ENCODE measurements at places on chromosomes 5 and 9.

DNA sequence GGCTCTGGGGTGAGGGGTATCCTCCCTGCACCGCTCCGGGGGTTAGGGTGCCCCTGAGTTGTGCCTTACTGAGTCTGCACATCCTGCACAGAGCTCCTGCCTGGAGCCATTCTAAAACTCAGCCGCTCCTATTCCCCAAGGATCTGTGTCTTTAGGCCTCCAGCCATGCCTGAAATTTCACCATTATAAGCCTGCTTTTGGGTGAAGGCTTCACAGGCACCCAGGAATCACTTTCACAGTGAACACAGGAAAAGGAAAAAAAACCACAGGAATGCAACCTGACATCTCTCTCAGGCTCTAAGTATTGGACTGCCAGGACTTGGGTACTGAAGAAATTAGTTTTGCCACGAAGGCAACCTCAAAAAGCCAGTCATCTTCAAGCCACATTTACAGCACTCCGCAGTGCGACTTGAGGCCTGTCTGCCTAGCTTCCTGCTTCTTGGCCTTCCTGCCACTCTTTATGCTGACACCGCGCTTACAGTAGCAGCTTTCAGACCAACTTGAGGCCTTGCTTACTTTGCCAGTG, 30.9 kb downstream of the GALNT10 start:
- no peak for DNase-seq

DNA sequence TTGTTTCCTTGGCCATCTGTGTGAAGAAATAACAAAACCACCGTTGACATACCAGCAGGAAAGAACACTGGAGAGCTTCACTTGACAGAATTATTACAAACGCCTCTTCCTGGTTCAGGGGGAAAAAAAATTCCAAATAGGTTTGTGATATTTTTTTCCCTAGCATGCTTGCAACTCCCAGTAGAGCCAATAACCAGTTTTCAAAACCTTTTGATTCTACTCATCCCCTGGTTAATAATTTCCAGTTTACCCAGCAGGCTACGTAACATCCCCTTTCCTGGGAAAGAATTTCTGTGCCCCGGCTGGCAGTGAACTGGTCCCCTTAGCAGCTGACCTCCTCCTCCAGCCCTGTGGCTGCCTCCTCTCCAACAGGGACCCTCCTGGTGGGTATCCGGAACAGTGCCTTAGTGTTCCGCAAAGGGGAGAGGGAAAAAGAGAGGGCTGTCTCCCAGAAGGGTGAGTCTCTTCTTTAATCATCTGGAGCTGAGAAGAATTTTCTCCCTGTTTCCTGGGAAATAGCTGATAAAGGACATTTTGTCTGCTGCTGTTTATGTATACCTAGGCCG, 72.8 kb upstream of the BOD1 start:
- no peak for DNase-seq

- no peak for DNase-seq
These were observed 28.2 kb downstream of the EXOC3 start for GRCh38 chr5:470961-471749.

GRCh38 chr5:33937707-33938506, 1.7 kb downstream of the RXFP3 start:
- no peak for DNase-seq

DNA sequence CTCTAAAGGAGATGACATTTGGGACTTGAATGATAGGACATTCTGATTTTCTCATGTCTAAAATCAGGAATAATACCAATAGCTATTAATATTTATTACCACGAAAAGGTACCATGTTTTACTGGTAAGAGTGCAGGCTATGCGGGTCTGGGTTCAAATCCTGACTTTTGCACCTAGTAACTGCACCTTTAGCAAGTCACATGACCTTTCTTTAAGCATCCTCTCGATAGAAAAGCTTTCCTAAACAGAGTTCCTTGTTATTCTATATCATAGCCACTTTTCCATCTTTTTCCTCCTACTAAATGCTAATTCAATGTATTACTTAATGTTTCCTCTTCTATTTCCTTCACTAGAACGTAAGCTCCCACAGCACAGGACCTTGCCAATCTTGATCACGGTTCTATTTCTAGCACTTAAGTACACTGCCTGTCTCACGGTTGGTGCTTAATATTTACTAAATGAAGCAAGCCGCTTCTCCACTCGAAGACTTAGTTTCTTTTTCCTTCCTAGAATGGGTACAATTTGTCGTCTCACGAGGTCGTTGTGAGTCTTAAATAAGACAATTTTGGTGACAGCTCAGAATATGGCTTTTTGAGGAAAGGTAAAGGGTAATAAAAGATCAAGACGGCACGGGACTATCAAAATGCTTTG, 816 bp downstream of the RBM18 start:
- DNase-seq: no peak

DNA sequence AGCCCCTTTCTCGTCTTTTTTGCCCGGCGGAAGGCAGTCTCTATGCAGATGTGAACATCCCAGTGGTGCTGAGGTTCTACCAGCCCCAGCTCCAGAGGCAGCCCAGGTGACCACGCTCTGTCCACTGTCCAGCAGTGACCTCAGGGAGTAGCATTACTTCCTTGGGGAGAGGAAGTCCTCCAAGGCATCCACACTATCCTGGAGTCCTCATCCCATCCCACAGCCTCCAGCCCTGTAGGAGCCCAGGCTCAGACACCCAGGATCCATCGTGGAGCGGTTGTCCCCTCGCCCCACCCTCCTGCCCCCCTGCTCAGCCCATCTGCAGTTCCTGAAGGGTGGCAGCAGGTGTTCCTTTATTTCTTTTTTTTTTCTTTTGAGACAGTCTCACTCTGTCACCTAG, 294.5 kb upstream of the IRX4 start:
- DNase-seq: no peak

- no peak for DNase-seq
These were observed at the start of gene DMRT3 for GRCh38 chr9:976258-976942. DMRT3 (plus strand) TSS chr9:976655; CDS start chr9:977002, 347 bp downstream.

DNA sequence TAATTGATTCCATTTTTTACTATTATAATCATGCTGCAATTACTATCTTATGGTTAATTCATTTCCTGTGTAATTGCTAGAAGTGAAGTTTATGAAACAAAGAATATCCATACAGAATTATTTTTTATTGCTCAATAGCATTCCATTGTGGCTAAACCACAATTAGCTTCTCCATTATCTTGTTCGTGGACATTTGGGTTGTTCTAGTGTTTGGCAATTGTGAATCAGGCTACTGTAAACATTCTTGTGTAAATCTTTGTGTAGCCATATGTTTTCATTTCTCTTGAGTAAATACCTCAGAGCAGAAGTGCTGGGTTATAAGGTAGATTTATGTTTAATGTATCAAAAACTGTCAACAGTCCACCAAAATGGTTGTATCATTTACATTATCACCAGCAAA, 341.1 kb downstream of the MAT2B start:
- no peak for DNase-seq

GRCh38 chr5:67014957-67015400, 181.6 kb downstream of the CD180 start:
- DNase-seq: no peak

- DNase-seq: no peak
These were observed 63.1 kb downstream of the GTF3C4 start for GRCh38 chr9:132733260-132733815.

GRCh38 chr5:90131383-90132133, 278.0 kb downstream of the CETN3 start:
- DNase-seq: no peak

GRCh38 chr9:7011395-7012067, 253.8 kb downstream of the KDM4C start:
- no peak for DNase-seq

GRCh38 chr5:159027504-159027903, 72.2 kb downstream of the EBF1 start:
- DNase-seq: no peak

DNA sequence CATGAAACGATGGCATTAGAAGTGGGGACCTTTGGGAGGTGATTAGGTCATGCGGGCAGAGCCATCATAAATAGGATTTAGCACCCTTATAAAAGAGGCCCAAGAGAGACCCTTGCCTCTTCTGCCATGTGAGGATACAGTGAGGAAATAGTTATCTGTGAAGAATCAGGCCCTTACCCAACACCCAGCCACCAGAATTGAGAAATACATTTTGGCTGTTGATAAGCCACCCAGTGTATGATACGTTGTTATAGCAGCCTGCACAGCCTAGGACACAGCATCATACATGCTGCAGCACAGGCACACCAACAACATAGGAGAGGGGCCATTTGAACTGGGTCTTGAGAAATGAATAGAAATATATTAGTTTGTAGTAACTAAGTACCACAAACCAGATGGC, 8.0 kb upstream of the MAMDC2 start:
- no peak for DNase-seq

DNA sequence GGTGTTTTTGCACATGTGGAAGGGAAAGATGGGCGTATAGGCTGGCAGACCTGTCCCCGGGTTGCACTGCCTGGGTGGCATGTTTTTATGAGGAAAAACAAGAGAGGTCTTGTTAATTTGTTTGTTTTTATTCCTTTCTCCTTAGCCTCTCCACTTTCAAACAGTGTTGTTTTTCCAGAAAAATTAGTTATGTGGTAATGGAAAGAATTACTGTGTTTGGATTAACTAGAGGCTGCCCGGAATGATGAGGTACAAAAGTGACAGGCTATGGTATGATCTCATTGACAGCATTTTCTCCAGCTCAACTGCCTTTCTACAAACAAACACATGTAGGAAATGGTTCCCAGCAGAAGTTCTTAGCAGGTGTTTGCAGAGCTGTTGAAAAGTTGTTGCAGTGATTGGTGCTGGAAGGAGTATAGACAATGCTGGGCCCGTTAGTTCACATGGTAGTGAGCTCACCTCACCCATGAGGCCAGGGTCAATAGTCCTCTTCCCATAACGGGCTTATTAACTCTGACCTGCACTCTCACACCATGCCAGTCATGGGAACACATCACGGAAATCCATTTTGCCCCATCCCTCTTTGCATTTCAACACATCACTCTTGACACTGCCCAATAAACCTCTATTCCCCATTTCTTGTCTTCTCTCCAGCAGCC, 111.3 kb upstream of the SAP30L start:
- DNase-seq: no peak

DNA sequence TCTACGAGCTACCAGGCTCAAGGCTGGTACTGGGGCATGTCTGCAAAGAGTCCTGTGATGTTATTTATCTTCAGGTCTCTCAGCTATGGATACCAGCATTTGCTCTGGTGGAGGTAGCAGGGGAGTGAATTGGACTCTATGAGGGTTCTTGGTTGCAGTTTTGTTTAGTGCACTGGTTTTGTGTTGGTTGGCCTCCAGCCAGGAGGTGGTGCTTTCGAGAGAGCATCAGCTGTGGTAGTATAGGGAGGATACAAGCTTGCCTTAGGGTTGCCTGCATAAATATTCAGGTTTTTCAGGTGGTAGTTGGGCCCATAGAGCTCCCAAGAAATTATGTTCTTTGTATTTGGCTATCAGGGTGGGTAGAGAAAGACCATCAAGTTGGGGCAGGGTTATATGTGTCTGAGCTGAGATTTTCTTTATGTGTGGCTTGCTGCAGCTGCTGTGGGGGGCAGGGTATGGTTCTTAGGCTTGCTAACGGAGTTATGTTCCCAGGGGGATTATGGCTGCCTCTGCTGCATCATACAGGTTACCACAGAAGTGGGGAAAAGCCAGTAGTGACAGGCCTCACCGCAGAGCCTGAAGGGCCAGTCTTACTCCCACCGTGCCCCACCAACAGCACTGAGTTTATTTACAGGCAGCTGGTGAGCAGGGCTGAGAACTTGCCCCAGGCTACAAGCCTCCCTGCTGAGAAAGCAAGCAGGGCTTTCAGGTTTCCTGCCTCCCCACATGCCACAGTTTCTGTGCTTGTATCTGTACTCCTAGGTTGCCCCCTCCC, 9.7 kb upstream of the RIOK2 start:
- DNase-seq: no peak

- no peak for DNase-seq
These were observed at the start of gene SPINK7 for GRCh38 chr5:148312153-148312552. SPINK7 (plus strand) TSS chr5:148312423; CDS start chr5:148312484, 61 bp downstream.

DNA sequence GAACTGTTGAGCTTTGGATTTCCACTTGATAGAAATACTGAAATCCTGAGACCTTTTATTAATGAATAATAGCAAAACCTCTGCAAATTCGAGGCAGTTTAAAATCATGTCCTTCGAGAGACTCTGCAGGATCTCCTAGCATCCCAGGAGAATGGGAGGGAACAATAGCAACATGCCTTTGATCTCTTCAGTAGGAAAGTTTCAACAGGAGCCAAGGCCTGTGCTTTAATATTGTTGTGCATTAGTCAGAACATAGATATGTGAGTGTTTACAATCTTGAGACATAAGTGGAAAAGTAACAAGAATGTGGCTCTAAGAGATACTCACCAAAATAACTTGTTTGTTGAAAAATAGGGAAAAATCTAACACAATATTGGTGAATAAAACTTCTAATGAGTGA, 83.3 kb upstream of the LHFPL2 start:
- no peak for DNase-seq

DNA sequence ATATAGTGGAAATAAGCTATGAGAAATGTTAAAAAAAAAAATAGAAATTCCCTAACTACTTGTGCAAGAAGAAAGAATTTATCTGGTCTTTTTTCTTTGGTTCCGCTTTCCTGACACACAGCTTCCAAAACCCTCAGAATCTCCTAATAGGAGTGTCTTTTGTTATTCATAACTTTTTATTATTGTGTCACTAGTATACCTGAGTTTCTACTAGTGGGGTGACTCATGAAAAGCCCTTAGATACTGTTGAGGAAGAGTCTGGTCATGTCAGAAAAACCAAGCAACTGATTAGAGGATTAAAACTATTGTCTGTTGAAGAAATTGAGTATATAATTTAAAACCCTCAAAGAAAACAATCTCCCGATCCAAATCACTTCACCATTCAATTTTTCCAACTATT, 152.8 kb upstream of the IFNE start:
- DNase-seq: no peak

- DNase-seq: no peak
These were observed 3.7 kb downstream of the MSX2 start for GRCh38 chr5:174727794-174728680.

GRCh38 chr9:136323371-136323789, 4.0 kb upstream of the GPSM1 start:
- DNase-seq: no peak

DNA sequence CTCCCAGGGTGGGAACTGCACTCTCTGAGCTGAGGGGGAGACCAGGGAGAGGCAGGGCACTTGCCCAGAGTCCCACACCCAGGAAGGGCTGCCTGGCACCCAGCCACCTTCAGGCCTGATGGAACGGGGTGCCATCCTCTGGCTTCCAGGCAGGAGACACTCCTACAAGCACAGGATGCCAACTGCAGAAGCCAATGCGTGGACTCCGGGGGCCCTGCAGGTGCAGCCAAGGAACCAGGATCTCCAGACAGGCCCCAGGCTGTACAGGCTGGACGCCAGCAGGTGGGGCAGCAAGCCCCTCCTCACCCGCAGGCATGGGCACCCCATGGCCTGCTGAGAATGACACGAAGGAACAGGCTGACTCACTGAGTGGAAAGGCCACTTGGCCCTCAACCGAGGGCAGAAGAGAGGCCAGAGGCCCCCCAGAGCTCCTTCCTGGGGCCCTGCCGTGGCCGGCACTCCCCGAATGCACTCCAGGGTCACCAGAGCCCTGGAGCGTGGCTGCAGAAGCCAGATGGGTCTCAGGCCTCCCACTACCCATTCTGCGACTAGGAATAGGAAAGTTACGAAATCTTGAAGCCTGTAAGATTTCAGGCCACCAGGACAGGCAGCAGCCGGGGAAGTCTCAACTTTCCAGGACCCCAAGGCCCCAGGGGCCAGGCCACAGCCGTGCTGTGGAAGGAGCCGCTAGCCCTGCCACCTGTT, 15.7 kb downstream of the NACC2 start:
- DNase-seq: no peak
